SK-N-DZ (cell line): ENCODE measurements at places on chromosomes 5 and 9.

DNA sequence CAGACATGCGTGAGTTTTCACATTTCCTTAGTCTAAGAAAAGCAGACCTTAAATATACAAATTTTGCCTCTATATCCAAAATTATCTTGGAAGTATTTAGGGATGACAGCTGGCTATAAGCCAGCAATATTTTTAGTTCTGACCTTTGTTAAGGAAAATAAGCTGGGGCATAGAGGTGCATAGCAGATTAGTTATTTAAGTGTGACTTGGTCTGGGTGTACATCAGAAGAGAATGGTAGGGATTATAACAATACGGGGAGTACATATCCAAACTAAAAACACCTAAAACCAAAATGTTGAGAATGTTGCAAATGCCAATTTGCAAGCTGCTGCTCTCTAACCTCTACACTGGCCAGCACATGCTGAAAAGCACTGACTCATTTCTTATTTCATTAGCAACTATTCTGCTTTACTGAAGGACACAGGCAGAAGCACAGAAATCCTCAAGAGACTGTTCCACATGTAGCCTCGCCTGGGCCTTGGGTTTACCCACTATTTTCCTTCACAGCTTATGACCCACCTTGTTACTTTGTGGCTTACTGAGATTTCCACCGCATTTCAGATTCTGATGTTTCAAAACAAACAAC, 22.3 kb downstream of the LEAP2 start:
- DNase-seq, result no peak

GRCh38 chr5:173281910-173282309, 46.3 kb downstream of the STC2 start:
- no peak for DNase-seq

- peak; percentile 75 for DNase-seq
Measured at GRCh38 chr5:5298841-5299541, 123.5 kb upstream of the ICE1 start.

GRCh38 chr9:119781886-119782285, 412.7 kb upstream of the BRINP1 start:
- no peak for DNase-seq
